ENCODE measurements at places on chromosomes 7 and 10. TPM values are rescaled to one million over a fixed set of nuclear protein-coding genes. Genes with fewer than 3 reads are reported as not detected.
A peak's percentile ranks its signal among the peaks of the same experiment; 100 is the strongest.

DNA sequence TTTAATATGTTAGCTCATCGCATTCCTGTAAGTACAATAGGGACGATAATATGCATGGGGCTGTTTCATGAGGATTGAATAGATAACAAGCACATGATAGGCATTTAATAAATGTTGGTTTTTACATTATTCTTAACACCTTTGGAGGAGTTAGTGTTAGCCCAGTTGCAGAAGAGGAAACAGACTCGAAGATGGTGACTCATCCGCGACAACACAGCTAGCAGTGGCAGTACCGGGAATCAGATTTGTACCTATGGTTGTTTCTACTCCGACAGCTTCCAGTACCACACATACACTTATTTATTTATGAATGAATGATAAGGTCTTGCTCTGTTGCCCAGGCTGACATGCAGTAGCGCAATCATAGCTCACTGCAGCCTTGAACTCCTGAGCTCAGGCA is 2.9 kb downstream of the LRMDA start:
- DNase-seq = no peak

The CHN2 gene
- 27.6 TPM for total RNA-seq

- DNase-seq = no peak
These were observed 48.7 kb downstream of the PDK4 start for GRCh38 chr7:95547361-95548348.

GRCh38 chr7:108280136-108280535 is 150.0 kb upstream of the LAMB4 start:
- no peak for DNase-seq

The ANK3 gene
- 74.0 TPM for total RNA-seq

- DNase-seq = peak; percentile 41
These were observed 555 bp downstream of the PHF14 start for GRCh38 chr7:10973942-10974911.

DNA sequence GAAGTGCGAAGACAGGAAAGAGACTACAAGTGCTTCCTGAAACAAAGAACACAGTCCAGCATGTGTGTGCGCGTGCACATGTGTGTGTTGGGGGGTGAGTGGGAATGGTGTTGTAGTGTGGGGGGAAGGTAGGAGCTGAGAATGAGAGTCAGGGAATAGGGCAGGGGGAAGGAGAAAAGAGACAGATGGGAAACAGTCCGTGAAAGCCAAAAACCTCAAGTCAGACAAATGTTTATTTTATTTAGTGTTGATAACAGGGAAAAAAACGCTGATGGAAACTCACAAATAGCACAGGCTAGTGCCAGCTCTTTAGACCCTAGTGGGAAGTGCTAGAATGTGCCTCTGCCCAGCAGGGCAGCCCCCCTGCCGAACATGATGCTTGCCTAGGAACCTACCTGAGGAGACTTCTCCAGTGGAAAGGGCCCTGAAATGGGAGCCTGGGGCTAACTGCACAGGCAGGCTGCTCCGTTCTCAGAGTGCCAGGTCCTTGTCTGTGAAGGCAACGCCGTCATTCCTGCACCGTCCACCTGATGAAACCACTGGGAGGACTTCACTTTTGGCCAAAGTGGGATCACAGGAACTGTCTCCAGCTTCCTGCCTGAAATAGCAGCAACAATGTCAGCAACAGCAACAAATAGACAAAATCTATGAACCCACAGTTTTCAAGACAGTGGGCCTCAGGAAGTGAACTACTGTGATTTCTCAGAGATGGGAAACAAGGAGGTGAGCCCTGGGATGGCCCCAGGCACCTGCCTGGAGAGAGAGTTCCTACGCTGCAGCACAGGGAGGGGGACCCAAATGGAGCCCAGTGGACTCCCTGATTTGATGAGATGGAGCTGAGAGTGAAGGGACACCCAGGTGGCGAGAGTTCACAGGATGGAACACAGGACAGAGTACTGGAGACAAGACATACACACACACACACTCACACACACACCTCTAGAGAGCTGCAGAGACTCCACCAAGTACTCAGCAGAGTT is 379.7 kb downstream of the RPS24 start:
- DNase-seq = no peak

The IRF5 gene
- total RNA-seq = 10.1 TPM

DNA sequence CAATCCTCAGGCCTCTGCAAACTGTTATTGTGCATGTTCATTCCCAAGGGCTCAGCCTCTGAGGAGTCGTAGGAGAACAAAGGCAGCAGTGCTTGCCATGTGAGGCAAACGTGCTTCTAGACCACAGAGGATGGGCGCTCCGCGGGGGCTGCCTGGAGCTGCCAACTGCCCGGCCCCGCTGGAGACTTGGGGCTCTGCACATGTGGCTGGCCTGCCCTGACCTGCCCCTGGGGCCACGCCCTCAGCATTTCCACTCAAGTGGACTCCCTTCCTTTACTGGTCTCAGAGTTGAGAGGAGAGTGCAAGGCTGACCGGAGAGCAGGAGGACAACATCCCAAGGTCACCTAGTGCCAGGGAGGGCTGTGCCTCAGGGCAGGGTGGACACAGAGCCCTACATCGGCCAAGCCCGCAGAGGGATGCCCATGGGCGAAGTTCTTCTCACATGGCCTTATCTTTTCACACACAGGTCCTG is 222.3 kb upstream of the ZNF32 start:
- no peak for DNase-seq

DNA sequence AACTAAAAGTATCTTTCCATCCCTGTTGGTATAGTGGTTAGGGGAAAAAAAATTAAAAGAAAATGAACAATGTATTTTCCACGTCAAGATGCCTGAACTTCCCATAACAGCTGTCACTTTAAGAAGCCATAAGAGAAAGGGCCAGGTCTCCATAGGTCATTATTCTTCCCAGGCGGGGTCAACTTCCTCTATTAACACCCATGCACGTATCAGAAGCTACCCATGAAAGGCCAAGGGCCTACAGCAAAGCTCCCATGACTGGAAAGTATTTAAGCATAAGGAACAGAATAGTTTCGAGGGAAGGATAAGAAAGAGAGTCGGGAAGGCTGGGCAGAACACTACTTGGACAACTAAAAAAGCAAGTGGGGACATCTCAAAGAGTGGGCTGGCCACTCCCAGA is 40.1 kb downstream of the RBM28 start:
- DNase-seq = no peak

GRCh38 chr10:32330214-32330613 is 16.7 kb downstream of the EPC1 start:
- DNase-seq = no peak

- no peak for DNase-seq
These were observed 58.4 kb upstream of the MYO3A start for GRCh38 chr10:25875556-25876165.

DNA sequence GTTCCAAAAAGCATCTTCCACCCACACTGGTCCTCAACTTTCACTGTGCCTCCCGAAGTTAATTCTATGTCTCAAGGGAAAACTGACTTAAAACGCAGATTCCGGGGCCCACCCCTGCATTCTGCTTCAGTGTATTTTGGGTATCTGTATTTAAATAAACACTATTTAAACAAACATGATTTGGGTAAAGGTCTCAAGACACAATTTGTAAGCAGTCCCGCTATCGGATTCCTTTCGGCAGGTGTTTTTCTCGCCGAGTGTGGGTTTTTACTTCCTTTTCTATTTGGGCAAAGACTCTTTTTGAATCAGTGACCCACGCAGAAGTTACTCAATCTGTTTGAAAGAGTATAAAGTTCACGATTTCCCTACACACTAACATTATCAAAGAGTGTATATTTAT is 1.2 kb downstream of the PDIA4 start:
- DNase-seq = no peak

- peak; percentile 64 for DNase-seq
These were observed 27.2 kb upstream of the MSRB2 start for GRCh38 chr10:23067939-23068775.

DNA sequence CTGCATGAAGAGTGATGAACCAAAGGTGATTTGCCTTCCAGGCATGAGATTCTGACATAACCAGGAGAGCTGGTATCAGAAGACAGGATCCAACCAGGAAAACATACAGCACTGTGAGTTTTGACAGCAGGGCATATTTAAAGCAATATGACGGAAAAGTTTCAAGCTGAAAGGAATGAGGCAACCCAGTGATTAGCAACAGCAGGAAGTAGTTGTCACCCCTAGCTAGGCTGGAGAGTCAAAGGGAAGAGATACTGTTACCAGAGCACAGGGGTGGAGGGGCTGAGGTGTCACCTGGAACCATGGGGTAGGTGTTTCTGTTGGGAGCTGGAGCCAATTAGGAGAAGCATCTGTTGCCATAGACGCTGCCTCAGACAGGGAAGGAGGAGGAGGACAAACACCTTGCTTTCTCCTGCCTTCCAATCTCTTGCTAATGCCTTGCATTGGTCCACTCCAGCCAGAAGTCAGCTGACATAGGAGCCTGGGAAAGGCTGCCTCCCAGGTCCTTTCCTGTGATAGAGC is 125.4 kb upstream of the SORCS3 start:
- no peak for DNase-seq

DNA sequence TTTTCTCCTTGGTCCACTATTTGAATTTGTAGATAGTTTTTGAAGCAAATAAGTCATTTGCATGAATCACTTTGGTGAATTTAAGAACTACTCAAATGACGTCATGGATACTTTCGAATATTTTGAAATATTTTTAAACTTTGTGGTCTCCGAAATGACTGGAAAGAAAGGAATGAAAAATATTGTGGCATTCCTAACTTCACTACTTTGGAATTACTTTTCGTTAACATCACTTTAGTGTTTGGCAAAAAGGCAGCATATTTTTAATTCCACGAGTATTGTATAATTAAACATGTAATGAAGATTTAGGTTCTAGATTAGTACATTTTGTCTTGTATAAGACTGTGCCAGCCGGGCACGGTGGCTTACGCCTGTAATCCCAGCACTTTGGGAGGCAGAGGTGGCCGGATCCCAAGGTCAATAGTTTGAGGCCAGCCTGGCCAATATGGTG is 35.3 kb upstream of the ZRANB1 start:
- DNase-seq = no peak

The CYP2E1 gene
- 0.90 TPM for total RNA-seq

The NUTM2A gene
- 2.3 TPM for total RNA-seq

The NPTX2 gene
- 3.7 TPM for total RNA-seq

DNA sequence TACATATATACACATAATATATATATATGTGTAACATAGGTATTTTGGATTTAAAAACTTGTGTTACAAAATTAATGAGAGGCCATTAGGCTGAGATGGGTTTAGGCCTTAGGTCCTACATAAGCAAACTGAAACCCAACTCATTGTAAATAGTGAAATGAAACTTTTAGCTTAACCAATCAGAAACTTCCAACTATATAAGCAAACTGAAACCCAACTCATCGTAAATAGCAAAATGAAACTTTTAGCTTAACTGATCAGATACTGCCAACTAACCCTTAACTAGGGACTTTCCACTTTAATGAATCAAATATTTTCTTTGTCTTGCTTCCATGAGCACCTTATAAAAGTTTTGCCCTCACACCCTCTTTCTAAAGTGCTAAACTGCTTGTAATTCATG is 17.3 kb upstream of the SAMD9L start:
- no peak for DNase-seq

The EBLN1 gene
- total RNA-seq = not detected

DNA sequence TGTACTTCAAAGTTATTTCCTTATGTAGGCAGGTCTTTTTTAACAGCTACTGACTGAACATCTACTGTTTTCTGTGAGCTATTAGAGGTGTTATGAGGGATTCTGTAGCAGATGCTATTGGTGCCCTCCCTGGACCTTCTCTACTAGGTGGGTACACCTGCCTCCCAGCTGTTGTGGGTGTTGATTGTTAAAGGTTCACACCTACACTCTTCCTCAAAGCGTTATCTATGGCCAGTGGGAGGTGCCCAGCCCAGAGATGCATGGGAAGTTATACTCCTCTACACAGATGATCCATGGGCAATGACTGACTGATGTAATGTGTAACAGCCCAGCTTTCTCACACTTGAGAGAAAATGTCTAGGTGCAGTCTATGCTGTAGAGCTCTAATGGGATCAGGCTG is 127.7 kb downstream of the PRKG1 start:
- peak; percentile 46 for DNase-seq

The KCNIP2 gene
- total RNA-seq = 5.9 TPM

- peak; percentile 79 for DNase-seq
These were observed 10.1 kb upstream of the BMPER start for GRCh38 chr7:33895025-33895804.

GRCh38 chr7:100093498-100093897 is 4.7 kb downstream of the COPS6 start:
- no peak for DNase-seq

- no peak for DNase-seq
These were observed 89.4 kb downstream of the PARP12 start for GRCh38 chr7:139973101-139974050.

GRCh38 chr7:158424011-158424410 is 163.6 kb downstream of the PTPRN2 start:
- no peak for DNase-seq

- no peak for DNase-seq
These were observed 124.0 kb upstream of the PRSS58 start for GRCh38 chr7:142381727-142382390.

DNA sequence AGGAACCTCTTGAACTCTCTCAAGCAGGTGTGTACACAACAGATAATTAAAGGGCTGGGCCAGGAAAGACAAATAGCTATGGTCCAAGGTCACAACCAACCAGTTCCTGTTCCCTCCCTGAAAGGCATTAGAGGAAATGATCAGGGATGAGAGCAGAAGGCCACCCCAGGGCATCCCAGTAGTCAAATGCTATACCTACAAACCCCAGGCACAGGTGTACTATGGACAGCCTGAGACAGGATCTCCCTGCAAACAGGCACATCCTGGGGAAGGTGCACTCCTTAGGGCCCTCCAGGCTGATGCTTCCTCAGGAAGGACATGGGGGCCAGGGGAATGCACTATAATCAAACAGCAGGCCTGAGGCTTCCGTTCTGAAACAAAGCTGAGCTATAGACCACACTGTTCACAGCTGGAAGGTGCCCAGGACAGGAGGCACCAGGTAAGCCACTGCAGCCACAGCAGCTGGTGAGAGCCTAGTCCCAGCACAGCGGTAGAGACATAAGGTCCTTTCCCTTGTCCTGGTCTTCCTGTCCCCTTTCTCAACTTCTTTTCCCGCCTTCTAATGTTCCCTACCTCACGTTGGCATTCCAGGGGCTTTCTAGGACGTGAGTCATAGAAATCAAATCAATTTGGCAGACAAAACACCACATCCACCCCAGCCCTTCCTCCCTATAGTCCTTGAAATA is 13.3 kb downstream of the PARP12 start:
- no peak for DNase-seq

DNA sequence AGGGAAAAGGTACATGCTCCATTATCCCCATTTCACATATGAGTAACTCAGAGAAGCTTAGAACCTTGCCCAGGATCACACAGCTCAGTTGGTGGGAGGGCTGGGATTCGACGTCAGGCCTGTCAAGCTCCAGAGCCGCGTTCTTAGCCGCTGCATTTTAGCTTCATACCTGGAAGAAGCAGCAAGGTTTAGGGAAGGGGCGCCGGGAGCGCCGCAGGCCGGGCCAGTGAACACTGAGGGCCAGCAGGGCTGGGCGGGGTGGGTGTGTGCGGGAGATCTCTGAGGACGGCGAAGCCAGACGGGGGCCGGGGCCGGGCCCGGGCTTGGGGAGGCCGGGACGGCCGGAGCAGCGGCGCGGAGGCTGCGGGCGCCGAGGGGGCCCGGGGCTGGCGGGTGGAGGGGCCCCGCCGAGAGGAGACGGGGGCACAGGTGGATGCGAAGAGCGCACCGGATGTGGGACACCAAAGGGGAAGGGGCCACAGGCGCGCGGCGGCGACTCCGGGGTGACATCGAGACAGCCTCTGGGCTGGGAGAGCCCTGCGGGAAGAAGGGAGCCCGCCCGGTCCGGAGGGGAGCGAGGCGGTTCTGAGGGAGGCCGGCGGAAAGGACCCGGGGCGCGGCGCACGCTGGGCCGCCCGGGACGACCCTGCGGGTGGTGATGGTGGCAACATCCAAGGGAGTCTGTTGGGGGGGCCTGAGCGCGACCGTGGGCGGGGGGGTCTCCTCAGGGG is 498 bp downstream of the NDST2 start:
- DNase-seq = peak; percentile 49

The HECTD2 gene
- 4.9 TPM for total RNA-seq

The LRRC4 gene
- 0.26 TPM for total RNA-seq

Measured in mucosa of descending colon (tissue), 3 donors.